ENCODE measurements at places on chromosomes 1 and 21.

DNA sequence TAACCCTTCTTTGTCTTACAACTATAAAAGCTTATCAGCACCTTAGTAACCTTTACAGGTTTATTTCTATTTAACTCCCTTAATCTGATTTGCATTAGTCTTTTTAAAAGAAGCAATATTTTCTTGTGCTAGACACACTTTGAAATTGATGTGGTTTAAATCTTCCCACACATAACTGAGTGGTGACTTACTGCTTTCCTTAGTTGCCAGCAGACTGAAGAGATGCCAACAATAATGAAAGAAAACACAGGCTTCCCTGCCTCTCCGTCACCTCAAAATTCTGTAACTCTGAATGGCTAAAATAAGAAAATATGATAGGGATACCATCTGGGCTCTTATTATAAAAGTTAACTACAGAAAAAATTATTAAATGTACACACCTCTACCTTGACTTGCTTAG lies 196.8 kb downstream of the PTBP2 start:
- no peak for DNase-seq

DNA sequence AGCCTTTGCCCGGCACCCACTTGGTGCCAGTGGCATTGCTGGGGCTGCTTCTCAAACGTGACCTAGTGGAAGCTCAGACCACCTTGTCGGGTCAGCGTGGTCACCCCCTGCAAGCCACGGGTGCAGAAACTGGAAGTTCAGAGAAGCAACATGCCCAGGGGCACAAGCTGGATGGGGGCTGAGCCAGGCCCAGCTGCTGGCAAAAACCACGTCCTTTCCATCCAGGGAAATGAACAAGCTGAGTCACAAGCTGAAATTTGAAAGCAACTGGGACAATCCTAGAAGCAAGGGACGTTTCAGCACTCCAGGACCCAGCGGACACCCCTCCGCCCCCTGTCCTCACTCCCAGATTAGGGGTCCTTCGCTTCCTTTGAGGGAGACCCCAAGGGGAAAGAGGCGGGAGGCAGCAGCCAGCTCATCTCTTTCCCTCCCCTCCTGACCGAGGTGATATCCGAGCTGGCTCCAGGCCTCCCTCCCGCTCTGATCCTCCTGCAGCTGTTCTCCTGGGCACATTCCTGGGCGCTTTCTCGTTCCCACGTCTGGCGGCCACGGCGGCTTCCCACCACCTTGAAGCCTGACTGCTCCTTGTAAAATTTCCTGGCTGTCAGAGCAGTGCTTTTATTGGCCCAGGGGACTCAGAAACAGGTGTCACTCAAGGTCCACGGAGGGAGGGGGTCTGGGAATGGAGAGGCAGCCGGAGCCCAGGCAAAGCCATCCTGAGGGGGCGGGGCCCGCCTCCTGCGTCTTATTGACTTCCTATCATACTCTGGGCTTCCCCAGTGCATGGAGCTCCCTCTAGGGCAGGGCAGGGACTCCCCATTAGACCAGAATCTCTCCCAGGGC lies 62.8 kb downstream of the PAX7 start:
- DNase-seq, result no peak

GRCh38 chr1:1616838-1617237 lies 1.5 kb downstream of the MIB2 start:
- DNase-seq, result no peak

DNA sequence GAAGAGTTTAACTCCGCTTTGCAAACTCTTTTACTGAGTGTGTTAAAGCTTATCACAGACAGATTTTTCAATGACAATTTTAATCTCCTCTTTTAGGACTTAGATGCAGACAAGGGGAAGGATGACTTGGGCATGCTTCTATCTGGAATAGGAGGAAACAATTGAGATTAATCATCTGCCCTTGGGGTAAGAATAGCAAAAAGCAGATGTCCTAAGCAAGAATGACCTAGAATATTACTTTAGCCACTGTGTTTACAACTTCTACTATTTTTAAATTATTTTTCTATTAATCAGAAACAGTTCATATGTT lies 569.0 kb upstream of the ADGRL2 start:
- DNase-seq, result no peak

- DNase-seq, result no peak
Observed at GRCh38 chr21:25963181-25963580, 207.4 kb downstream of the APP start.

DNA sequence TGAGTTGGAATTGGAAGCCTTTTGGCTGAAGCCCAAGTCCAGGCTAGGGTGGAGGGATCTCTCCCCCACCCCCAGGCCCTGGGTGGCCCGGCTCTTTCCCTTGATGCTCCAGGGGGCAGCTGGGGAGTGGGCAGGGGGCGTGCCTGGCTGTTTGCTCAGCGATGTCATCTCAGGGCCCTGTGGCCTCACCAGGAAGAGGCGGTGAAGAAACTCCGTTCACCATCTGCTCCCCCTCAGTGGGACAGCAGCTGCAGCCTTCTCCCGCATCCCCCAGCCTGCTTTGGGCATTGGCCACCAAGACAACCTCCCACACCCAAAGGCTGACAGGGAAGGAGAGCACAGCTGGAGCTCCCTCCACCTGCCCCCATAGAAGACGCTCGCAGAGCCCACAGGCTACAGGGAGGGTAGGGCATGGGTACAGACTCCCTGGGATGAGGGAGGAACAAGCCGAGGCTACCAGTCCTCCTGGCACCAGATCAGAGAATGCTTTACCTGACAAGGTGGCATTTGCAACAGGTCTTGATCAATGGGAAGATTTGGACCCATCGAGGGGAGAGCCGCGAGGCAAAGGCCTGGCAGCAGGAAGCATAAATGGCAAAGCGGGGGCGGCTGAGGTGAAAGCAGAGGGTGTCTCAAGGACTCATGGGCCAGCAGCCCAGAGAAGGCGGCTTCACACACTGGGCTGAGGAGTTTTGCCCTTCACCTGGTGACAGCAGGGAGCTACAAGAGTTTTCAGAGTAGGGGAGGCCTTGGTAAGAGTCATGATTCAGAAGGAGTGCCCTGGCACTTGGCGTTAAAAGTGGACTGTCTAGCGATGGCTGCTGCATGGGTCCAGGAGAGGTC lies 6.5 kb upstream of the GUCA2A start:
- DNase-seq, result no peak

- no peak for DNase-seq
Observed at GRCh38 chr1:66606362-66607065, 72.6 kb downstream of the SGIP1 start.

DNA sequence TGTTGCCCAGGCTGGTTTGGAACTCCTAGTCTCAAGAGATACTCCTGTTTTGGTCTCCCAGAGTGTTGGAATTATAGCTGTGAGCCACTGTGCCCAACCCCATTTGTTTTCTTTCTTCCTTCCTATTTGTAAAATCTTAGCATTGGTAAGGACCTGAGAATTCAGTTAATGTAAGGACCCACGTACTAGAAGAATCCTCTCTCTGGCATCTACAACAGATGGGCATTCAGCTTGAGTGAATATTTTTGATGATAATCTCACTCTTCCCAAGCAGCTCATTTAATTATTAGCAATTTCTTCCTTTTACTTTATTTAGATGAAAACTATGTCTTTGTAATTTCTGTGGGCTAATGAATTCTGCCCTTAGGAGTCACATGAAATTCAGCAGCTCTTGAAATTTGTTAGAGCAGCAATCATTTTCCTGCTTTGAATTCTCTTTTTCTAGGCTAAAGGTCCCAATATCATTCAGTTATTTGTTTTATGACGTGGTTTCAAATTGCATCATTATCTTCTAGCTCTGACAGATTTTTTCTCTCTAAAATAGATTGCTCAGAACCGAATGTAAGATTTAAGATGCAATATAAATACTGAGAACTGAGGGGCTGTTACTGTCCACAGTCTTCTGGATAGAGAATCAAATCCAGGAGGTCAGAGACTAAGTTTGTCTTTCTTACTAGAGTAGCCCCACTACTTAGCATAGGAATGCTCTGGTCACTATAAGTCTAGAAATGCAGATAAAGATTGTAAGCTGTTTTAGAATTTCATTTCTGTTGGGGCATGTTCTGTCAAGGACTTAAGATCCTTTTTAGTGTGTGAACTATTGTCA lies 59.4 kb downstream of the EPB41 start:
- no peak for DNase-seq

GRCh38 chr1:178151831-178152230 lies 57.9 kb downstream of the RASAL2 start:
- no peak for DNase-seq

DNA sequence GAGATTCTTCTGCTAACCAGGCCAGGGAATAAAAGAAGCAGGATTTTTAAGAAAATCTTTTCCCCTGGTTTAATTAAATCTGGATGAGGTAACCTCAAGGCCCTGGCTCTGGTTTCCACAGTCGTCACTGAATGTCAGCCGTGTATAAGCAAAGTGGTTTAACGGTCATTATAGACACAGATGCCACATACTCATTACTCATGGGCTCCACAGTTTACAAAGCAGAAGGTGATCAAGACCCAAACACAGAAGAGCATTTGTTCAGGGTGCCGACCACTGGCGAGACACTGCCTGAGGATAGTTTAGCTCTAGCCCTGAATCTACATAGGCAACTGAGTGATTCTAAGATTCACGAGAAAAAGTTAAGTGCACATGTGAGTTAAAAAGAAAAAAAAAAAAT lies 27.8 kb upstream of the RAP1GAP start:
- DNase-seq, result no peak

GRCh38 chr1:152397474-152397873 lies 16.6 kb downstream of the CRNN start:
- no peak for DNase-seq

DNA sequence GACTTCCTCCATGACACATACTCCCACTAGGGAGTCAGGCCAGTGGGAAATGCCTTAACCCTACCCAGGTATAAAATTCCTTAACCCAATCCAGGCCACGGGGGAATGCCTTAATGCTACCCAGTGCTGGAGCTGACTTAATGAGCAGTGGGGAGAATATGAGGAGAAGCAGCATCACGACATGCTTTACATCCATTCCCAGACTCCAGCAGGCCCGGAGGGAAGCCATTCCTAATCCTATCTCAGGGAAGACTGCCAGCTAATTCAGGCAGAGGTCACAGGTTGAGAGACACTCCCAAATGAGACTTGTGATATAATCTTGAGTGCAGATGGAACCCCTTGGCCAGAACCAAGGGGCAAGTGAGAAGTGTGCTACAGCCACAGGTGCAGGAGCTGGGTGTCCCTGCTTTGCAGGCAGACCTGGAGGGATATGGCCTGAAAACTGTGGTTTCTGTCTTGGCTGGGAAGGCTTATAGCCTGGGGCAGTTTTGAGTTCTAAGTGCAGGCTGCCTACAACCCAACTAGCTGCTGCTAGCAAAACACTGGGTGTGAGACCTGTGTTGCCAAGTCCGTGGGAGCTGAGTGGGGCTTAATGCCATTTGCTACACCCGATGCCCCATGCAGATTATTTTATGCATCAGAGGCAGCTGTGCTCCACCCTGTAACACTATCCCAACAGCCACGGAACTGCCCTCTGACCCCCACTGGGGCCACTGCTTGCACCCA lies 45.1 kb upstream of the GUCA2A start:
- no peak for DNase-seq

GRCh38 chr1:235441159-235441685 lies 63.0 kb downstream of the B3GALNT2 start:
- no peak for DNase-seq

DNA sequence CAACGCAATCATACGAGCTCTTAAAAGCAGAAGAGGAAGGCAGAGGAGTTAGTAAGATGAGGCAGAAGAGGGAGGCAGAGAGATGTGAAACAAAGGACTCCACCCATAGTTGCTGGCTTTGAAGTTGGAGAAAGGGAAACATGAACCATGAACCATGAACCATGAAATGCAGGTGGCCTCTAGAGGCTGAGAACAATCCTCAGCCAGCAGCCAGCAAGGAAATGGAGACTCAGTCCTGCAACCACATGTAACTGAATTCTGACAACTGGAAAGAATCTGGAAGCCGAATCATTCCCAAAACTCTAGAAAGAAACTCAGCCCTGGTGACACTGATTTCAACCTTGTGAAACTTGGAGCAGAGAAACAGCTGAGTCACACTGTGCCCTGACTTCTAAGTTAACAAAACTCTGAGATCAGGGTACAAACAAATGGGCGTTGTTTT lies 10.1 kb downstream of the DIPK1A start:
- peak; percentile 26 for DNase-seq

DNA sequence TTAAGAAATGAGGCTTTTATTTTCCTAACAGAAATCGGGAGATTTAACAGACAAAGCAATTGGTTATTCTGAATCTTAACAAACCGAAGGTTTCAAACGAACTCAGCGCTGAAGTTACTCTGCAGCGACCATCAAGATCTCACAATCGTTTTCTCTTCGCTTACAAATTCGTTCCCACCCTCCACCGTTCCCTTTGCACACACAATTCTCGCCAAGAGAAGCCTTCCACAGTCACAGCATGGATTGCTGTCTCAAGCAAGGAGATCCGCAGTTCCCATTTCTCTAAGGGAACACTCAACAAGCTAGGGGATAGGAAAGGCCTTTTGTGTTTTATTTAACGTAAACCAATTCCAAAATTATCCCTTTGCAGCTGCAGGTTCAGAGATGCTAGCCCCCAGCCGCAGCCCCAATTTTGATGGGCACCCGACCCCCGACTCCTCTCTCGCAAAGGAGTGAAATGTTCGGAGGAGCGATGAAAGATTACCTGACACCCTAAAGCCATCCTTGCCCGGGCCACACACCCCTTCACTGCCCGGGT lies 755 bp downstream of the FBXO42 start:
- DNase-seq, result peak; percentile 27

GRCh38 chr21:32386195-32386870 lies 6.5 kb downstream of the URB1 start:
- DNase-seq, result no peak

DNA sequence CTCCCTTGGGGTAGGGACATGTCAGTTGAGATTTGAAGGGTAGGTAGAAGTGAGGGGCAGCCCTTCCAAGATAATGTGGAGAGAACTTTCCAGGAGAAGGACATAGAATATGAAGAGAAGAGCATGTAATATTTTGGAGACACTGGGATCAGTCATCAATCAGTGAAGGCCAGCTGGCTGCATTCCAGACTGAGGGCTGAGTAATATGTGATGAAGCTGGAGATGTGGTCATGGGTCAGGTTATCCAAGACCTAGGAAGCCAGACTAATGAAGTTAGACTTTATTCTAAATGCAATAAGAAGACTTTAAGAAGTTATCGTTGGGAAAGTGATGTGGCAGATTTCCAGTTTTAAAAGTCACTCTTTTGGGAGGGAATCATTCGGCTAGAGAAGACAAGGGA lies 262.0 kb downstream of the HMCN1 start:
- no peak for DNase-seq

- no peak for DNase-seq
Observed at GRCh38 chr1:202078241-202078640, 44.5 kb upstream of the GPR37L1 start.

GRCh38 chr21:44929242-44929798 lies 8.6 kb upstream of the ITGB2 start:
- no peak for DNase-seq

DNA sequence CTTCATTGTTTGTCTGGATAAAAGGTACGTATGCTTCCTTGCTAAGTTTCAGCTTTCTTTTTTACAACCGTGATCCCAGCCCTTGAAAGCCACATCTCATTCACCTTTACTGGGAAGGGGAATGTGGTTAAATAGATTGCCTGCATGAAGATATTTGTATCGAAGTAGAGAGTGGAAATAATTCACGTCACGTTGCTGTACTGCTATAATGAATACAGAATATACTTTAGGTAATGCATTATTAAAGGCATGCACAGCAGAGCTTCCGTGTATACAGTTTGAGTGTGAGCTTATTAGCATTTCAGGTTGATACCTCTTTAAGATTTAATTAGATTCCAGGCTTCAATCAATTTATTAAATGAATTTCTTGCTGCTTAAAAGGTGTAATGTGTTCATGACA lies 153.8 kb downstream of the HHAT start:
- no peak for DNase-seq

Data from common myeloid progenitor, CD34-positive (primary cell).